Central memory CD8-positive, alpha-beta T cell (primary cell): ENCODE measurements at places on chromosomes 16 and 17.
A peak's percentile ranks its signal among the peaks of the same experiment; 100 is the strongest.

DNA sequence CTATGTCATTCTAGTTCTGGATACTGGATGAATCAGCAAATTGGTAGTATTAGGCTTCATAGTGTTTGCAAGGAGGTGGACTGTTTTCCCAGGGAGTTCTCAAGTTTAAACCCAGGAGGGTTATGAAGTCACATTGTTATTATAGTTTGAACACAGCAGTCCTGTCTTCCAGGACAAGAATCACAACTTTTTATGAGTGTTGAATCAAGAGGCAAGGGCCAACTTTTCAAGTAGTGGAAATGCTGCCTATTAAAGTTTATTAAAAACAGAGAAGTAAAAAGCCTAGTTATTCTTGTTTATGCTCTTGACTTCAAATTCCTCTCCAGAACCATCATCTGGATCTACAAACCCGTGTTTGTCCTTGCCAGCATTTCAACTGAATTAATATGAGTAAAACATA lies 86.3 kb upstream of the GOT2 start:
- peaks cover 23% of the 10 kb centered on the region for H3K27me3 ChIP-seq
- H3K36me3 ChIP-seq: no peaks in the 10 kb centered on the region
- H3K27ac ChIP-seq: no peak overlapping the region
- DNase-seq: no peak
- no peaks in the 10 kb centered on the region for H3K4me1 ChIP-seq

GRCh38 chr17:77464988-77465357 lies 324.2 kb downstream of the SEC14L1 start:
- peaks cover 75% of the 10 kb centered on the region for H3K4me1 ChIP-seq
- no peaks in the 10 kb centered on the region for H3K27me3 ChIP-seq
- H3K27ac ChIP-seq: peak overlapping the region; percentile 92
- no peak for DNase-seq

DNA sequence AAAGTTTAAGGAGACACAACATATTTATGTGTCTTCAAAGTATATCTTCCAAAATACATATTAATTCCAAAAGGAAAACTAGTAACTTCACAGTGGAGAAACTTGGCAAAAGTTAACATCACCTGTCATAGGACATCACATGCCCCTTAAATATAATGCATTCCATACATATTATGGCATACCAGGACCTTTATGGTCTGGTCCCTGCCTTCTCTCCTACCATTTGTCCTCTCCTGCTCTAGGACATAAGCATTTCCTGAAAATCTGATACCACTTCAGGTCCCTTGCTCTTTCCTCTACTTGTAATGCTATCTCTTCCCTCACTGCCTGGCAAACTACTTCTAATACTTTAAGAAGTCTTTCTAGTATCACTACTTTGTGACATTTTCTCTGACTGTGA lies 168.1 kb upstream of the RBL2 start:
- no peak overlapping the region for H3K27ac ChIP-seq
- peaks cover 27% of the 10 kb centered on the region for H3K36me3 ChIP-seq
- no peak overlapping the region for H3K4me3 ChIP-seq

DNA sequence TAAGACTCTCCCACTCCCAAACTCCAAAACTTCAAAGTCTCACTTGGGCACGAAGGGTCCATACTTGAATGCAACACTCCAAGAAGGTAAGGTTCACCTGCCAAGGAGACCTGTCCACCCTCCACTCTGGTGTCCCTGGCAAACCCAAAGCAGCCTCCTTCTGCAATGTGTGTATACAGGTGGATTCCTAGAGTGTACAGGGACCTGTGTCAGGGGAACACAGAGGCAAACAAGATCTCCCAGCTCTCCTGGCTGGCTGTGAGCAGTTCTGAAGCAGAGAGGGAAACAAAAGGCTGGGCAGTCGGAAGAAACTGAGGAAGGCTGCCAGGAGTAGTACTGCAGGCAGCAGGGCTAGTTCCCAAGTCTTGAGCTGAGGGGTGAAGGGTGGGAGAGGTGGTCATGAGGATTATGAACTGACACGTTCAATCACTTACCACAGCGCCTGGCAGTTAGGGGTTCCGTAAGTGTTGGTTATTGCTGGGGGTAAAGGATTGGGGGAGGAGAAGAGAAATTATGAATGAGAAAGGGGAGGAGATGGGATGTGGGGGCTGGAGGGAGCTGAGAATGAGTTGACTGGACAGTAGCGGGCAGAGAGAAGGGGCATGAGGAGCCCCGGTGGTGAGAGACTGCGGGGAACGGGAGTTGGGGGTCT lies 795 bp downstream of the KCTD13 start:
- peak overlapping the region; percentile 93 for H3K27ac ChIP-seq
- H3K36me3 ChIP-seq: peaks cover 13% of the 10 kb centered on the region
- H3K4me1 ChIP-seq: peaks cover 55% of the 10 kb centered on the region
- DNase-seq: no peak
- no peaks in the 10 kb centered on the region for H3K27me3 ChIP-seq
- H3K4me3 ChIP-seq: peak overlapping the region; percentile 91

- no peaks in the 10 kb centered on the region for H3K4me1 ChIP-seq
- no peak overlapping the region for H3K27ac ChIP-seq
- H3K36me3 ChIP-seq: peaks cover 1% of the 10 kb centered on the region
- H3K4me3 ChIP-seq: no peak overlapping the region
- H3K27me3 ChIP-seq: peaks cover 71% of the 10 kb centered on the region
- DNase-seq: no peak
Observed at GRCh38 chr17:72599891-72600290, 479.1 kb downstream of the SOX9 start.

DNA sequence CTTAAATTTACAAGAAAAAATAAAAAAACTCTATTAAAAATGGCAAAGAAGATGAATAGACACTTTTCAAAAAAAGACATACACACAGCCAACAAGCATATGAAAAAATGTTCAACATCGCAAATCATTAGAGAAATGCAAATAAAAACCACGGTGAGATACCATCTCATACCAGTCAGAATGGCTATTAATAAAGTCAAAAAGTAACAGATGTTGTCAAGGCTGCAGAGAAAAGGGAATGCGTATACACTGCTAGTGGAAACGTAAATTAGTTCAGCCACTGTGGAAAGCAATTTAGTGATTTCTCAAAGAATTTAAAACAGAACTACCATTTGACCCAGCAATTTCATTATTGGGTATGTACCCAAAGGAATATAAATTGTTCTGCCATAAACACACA lies 31.4 kb downstream of the CAPNS2 start:
- no peak overlapping the region for H3K27ac ChIP-seq
- peaks cover 58% of the 10 kb centered on the region for H3K27me3 ChIP-seq
- no peak for DNase-seq
- H3K36me3 ChIP-seq: no peaks in the 10 kb centered on the region
- H3K4me1 ChIP-seq: no peaks in the 10 kb centered on the region

GRCh38 chr17:673200-673681 lies 41.4 kb downstream of the VPS53 start:
- peaks cover 41% of the 10 kb centered on the region for H3K36me3 ChIP-seq
- peaks cover 10% of the 10 kb centered on the region for H3K4me1 ChIP-seq
- H3K27ac ChIP-seq: no peak overlapping the region
- H3K27me3 ChIP-seq: no peaks in the 10 kb centered on the region
- no peak overlapping the region for H3K4me3 ChIP-seq
- no peak for DNase-seq

DNA sequence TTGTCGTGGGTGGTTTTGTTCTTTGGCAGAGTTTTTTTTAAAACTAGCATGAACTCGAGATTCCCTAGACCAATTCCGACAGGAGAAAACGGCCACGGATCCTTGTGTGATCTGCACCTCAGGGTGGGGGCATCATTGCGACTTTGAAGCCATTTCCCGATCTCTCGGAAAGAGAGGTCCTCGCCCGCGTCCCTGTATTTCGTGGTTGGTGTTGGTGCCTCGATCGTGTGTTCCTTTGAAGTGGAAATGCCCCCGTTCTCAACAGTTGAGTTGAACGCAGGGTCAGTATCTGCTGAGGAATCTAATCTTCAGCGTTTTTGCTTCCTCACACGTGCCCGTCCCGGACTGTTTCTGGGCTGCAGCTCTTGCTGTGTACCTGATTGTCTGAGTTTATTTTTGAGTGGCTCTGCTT lies 1.1 kb downstream of the CRAMP1 start:
- H3K4me3 ChIP-seq: peak overlapping the region; percentile 79
- H3K4me1 ChIP-seq: peaks cover 30% of the 10 kb centered on the region
- H3K27ac ChIP-seq: peak overlapping the region; percentile 6
- peaks cover 8% of the 10 kb centered on the region for H3K27me3 ChIP-seq
- no peak for DNase-seq
- H3K36me3 ChIP-seq: peaks cover 28% of the 10 kb centered on the region

DNA sequence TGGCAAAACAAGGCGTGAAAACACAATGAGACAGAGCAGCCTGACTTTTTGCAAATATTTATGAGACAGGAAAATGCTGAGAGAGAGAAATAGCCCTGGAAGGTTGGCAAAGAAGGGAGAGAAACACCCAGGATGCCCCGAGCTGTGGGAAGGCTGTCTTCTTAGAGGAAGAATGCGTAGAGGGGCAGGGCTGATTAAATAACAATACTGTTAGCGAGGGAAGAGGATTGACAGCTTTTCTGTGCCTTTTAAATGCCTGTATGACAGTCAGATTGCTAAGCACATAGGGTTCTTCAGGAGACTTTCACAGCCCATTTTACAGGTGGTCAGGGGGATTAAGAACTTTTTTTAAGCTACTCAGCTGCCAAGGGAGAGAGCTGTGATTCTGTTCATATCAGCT lies 219.2 kb downstream of the SHISA9 start:
- H3K4me1 ChIP-seq: no peaks in the 10 kb centered on the region
- H3K36me3 ChIP-seq: no peaks in the 10 kb centered on the region
- H3K27me3 ChIP-seq: no peaks in the 10 kb centered on the region
- DNase-seq: no peak
- no peak overlapping the region for H3K27ac ChIP-seq

- H3K4me1 ChIP-seq: no peaks in the 10 kb centered on the region
- no peak overlapping the region for H3K4me3 ChIP-seq
- H3K27ac ChIP-seq: no peak overlapping the region
- DNase-seq: no peak
- H3K36me3 ChIP-seq: peaks cover 2% of the 10 kb centered on the region
Observed at GRCh38 chr17:77303620-77304019, 162.9 kb downstream of the SEC14L1 start.
